Activated naive CD8-positive, alpha-beta T cell treated with anti-CD3 and anti-CD28 coated beads for 36 hours (primary cell): ENCODE measurements at places on chromosomes 3 and 15. TPM values are rescaled to one million over a fixed set of nuclear protein-coding genes. Genes with fewer than 3 reads are reported as not detected.

DNA sequence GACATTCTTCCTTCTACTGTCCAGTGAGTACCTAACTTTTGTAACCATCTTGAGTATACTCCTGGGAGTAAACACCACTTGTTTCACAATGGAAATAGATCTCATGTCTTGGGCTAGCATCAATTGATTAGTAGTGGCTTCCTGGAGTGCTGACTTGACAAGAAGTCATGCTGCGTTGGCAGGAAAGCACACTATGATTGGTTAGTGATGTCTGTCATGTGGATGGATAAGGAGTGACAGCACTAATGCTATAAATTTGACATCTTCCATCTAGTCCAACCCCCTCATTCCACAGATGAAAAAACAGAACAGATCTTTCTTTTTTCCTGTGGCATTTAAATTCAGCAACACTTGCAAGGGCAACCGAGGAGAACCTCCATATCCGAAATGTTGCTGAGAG, 47.6 kb upstream of the PRICKLE2 start:
- DNase-seq, result no peak
- no peaks in the 10 kb centered on the region for H3K4me1 ChIP-seq
- H3K4me3 ChIP-seq, result no peak overlapping the region

Gene GOLGA6L10
- 1.3 TPM for total RNA-seq

- H3K36me3 ChIP-seq, result peaks cover 7% of the 10 kb centered on the region
- H3K4me3 ChIP-seq, result no peak overlapping the region
- H3K4me1 ChIP-seq, result no peaks in the 10 kb centered on the region
- no peak for DNase-seq
- H3K27ac ChIP-seq, result no peak overlapping the region
Observed at GRCh38 chr15:42313463-42313862, 40.2 kb upstream of the TMEM87A start.

Gene PDE8A
- total RNA-seq, result 17.3 TPM

Gene PRR20G
- total RNA-seq, result not detected

DNA sequence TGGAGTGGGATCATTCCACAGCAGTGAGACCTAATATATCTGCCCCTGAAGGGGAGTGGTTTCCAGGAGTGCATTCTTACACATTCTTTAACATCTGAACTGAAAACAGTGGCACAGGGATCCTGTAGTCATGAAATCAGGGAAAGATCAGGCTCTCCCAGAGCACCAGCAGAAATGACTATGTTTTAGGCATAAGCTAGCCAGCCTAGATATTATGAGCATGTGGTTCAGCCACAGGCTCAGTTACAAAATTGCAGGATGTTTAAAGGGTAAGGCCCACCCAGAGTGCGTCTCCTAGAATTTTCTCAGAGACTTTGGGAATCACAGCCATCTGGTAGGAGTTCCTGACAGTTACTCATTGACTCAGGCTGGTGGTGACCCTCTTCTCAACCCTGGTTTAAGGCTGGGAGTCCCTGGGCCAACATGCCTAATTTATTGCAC, 20.9 kb downstream of the FSTL1 start:
- DNase-seq, result no peak
- no peaks in the 10 kb centered on the region for H3K36me3 ChIP-seq
- no peak overlapping the region for H3K4me3 ChIP-seq

DNA sequence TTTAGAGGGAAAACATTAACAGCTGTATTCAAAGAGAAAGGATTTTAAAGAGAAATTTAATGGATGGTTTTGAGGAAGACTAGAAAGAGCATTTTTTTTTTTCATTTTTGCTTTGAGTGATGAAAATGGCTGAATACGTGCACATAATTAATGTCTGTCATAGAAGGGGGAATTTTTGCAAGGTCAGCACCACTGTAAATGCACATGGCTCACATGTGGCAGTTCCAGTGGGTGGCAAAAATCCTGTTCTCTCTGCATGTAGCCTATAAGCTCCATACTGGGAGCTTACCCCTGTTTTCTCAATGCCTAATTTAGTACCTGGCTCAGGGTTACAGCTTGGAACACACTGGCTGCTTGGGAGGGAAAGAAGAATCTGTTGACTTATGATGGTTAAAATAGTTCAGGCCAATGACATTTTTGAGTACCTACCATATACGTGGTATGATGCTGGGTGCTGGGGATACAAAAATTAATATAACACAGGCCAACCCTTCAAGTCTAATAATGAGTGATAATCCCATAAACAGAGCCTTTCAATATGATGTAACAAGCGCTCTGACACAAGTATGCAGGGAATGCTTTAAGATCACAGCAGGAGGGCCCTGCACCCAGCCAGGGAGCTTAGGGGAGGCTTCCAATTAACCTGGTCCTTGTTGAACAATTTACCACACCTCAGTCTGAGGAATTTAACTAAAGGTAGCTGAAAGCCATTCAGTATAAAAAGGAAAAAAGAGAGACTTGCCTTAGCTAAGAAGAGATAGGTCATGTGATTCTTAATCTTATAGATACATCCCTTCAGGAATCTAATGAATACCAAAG, 33.0 kb downstream of the HSPBAP1 start:
- H3K27me3 ChIP-seq, result no peaks in the 10 kb centered on the region
- H3K36me3 ChIP-seq, result peaks cover 6% of the 10 kb centered on the region
- H3K4me3 ChIP-seq, result no peak overlapping the region

DNA sequence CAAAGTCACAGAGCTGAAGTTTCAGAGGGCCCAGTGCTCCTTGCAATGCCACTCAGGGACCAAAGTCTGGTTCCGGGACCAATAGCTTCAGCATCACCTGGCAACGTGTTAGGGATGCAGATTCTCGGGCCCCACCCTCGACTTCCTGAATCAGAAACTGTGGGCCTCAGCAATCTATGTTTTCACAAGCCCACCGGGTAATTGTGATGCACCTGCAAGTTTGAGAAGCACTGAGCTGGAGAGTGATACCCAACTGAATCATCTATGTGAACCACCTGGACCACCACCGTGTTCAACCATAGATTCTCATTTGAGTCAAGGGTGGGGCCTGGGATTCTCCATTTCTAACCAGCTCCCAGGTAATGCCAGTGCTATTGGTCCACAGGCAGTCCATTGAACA, 55.7 kb downstream of the CORO2B start:
- no peaks in the 10 kb centered on the region for H3K27me3 ChIP-seq
- DNase-seq, result no peak
- H3K4me1 ChIP-seq, result no peaks in the 10 kb centered on the region
- no peak overlapping the region for H3K4me3 ChIP-seq
- no peak overlapping the region for H3K27ac ChIP-seq

DNA sequence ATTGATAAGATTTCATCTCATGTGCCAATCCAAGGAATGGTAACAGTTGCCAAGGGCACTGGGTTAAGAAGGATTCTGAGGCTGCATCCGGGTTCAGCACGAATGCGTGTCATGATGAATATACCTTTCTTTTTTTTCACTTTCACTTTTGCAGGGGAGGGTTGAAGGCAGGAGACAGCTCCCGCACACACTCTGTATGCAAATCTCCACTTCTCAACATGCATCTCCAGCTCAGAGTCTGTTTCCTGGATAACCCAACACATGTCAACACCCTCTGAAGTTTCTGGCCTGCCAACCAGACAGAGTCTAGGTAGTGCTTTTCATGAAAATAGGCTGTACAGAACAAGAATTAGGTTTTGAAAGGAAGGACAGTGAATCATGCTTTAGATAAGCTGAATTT, 21.6 kb downstream of the B4GALT4 start:
- no peaks in the 10 kb centered on the region for H3K27me3 ChIP-seq
- H3K4me1 ChIP-seq, result peaks cover 8% of the 10 kb centered on the region

Gene SLC6A20
- total RNA-seq, result not detected

Gene SOX14
- total RNA-seq, result not detected

- H3K36me3 ChIP-seq, result no peaks in the 10 kb centered on the region
- no peak overlapping the region for H3K4me3 ChIP-seq
- DNase-seq, result no peak
- no peaks in the 10 kb centered on the region for H3K4me1 ChIP-seq
Observed at GRCh38 chr3:79960594-79960993, 192.8 kb upstream of the ROBO1 start.

Gene PLSCR5
- total RNA-seq, result not detected

Gene ST8SIA2
- total RNA-seq, result not detected

GRCh38 chr3:113594066-113594465, 61.7 kb downstream of the SIDT1 start:
- H3K4me1 ChIP-seq, result peaks cover 10% of the 10 kb centered on the region
- H3K4me3 ChIP-seq, result no peak overlapping the region
- H3K27me3 ChIP-seq, result no peaks in the 10 kb centered on the region
- peaks cover 14% of the 10 kb centered on the region for H3K36me3 ChIP-seq

Gene SPCS1
- 137 TPM for total RNA-seq

GRCh38 chr3:30085486-30085885, 520.9 kb upstream of the TGFBR2 start:
- peaks cover 29% of the 10 kb centered on the region for H3K27me3 ChIP-seq
- H3K36me3 ChIP-seq, result no peaks in the 10 kb centered on the region
- H3K4me1 ChIP-seq, result peaks cover 13% of the 10 kb centered on the region
- no peak overlapping the region for H3K4me3 ChIP-seq
- DNase-seq, result no peak

Gene MYRIP
- total RNA-seq, result not detected

- no peak for DNase-seq
- H3K27me3 ChIP-seq, result no peaks in the 10 kb centered on the region
- H3K4me3 ChIP-seq, result no peak overlapping the region
- H3K4me1 ChIP-seq, result no peaks in the 10 kb centered on the region
Observed at GRCh38 chr3:69628951-69629350, 110.3 kb upstream of the MITF start.

DNA sequence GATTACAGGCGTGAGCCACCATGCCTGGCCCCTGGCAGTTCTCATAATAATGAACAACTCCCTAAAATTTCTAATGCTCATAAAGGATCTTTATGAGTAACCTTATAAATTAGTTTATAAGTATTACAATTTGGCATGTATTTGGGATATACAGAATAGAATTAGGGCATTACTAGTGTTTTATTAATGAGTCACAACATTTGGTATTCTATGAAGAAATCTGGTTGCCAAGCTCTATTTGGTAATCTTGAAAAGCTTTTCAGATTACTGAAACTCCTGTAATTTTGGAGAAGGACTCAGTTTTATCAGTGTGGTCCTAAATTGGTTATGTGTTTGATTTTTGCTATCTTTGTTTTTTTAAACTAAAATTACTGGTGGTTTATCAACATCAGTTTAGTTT, 45.8 kb downstream of the TM6SF1 start:
- peaks cover 3% of the 10 kb centered on the region for H3K36me3 ChIP-seq
- H3K27me3 ChIP-seq, result peaks cover 3% of the 10 kb centered on the region
- peaks cover 12% of the 10 kb centered on the region for H3K4me1 ChIP-seq
- H3K27ac ChIP-seq, result no peak overlapping the region

DNA sequence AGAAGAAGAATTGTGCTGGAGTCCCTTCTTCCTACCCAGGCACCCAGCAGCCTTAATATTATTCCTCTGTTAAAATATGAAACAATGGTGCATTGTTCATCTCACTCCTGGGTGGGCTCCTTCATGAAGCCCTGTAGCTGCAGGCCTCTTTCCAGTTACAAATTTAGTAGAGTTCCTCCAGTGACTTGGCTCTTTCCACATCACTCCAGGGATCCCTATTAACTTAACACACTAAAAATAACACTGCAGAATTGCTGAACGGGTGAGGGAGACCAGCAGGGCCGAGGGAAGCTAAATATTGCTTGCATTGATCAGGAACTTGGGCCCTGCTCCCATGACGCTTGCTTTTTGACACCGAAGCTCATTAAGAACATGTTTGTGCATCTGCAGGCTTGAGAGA, 142.3 kb downstream of the PDCD6IP start:
- peaks cover 3% of the 10 kb centered on the region for H3K27me3 ChIP-seq
- no peaks in the 10 kb centered on the region for H3K36me3 ChIP-seq
- no peak for DNase-seq
- H3K27ac ChIP-seq, result no peak overlapping the region
- H3K4me3 ChIP-seq, result no peak overlapping the region
- H3K4me1 ChIP-seq, result peaks cover 16% of the 10 kb centered on the region

DNA sequence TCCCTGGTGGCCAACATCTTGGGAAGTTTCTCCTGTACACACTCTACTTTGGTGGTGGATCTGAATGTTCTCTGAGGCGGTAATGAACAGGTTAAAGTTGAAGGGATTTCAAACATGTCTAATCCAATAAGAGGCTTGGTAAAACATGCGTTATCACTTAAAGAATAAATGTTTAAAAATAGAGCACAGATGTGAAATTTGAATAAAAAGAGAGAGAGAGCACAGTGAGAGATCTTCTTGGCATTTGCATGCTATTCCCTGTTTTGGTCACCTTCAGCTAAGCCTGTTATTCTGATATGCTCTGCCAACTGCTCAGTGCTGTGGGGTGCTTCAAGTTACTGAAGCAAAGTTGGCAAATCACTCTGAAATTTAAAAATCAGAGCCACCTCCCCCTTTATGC, 237.7 kb upstream of the WNT5A start:
- H3K27ac ChIP-seq, result no peak overlapping the region
- H3K4me1 ChIP-seq, result no peaks in the 10 kb centered on the region
- no peak overlapping the region for H3K4me3 ChIP-seq
- H3K36me3 ChIP-seq, result no peaks in the 10 kb centered on the region
- peaks cover 27% of the 10 kb centered on the region for H3K27me3 ChIP-seq

- peaks cover 7% of the 10 kb centered on the region for H3K4me1 ChIP-seq
- no peaks in the 10 kb centered on the region for H3K36me3 ChIP-seq
- no peak for DNase-seq
- peak overlapping the region; percentile 76 for H3K4me3 ChIP-seq
- no peak overlapping the region for H3K27ac ChIP-seq
Observed at GRCh38 chr15:99076109-99076508, 28.8 kb upstream of the SYNM start.

DNA sequence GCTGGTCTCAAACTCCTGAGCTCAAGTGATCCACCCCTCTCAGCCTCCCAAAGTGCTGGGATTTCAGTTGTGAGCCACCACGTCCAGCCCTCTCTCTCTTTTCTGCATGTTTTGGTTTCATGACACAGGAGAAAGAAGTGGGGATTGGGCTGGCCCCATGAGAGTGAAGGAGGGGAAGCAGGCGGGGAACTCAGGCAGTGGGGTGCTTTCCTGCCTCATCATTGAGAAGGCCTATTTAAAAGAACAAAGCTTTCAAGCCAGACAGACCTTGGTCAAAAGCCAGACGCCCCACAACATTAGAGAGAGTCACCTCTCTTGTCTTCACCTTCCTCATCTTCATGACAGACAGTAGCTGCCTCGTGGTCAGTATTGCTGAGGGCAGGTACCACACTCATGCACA, 15.9 kb downstream of the PSTPIP1 start:
- H3K36me3 ChIP-seq, result peaks cover 58% of the 10 kb centered on the region
- peak overlapping the region; percentile 60 for H3K27ac ChIP-seq
- no peak for DNase-seq
- H3K4me3 ChIP-seq, result no peak overlapping the region
